Activated T-helper 2 cell treated with anti-CD3 and anti-CD28 coated beads, Interferon-gamma antibody, Interleukin-2, Interleukin-4, amounts not matched to agents 10 μg/mL and 5 μg/mL and 100 μg/mL, durations not matched to agents 14 hours and 24 hours and 36 hours (primary cell): ENCODE measurements at places on chromosomes 12 and 14. TPM values are rescaled to one million over a fixed set of nuclear protein-coding genes. Genes with fewer than 3 reads are reported as not detected.

FOXG1 gene
- not detected in 2 replicates for total RNA-seq

COX8C gene
- not detected in 2 replicates for total RNA-seq

CLEC14A gene
- total RNA-seq: not detected in 2 replicates

KCNH5 gene
- not detected in 2 replicates for total RNA-seq

PPFIBP1 gene
- total RNA-seq: 73.3 and 74.1 TPM in 2 replicates

SLC17A8 gene
- total RNA-seq: not detected in 2 replicates

KTN1 gene
- 135 and 137 TPM in 2 replicates for total RNA-seq

DIO2 gene
- total RNA-seq: not detected in 2 replicates

SERPINA1 gene
- total RNA-seq: 1.1 and 1.3 TPM in 2 replicates

BTBD6 gene
- total RNA-seq: 38.4 and 38.6 TPM in 2 replicates

GZMH gene
- total RNA-seq: 12.6 and 14.0 TPM in 2 replicates

SDR9C7 gene
- not detected in 2 replicates for total RNA-seq

RNASE7 gene
- total RNA-seq: not detected in 2 replicates

PTCSC3 gene
- total RNA-seq: not detected in 2 replicates

TAS2R43 gene
- total RNA-seq: 1.1 and 1.8 TPM in 2 replicates

PMCH gene
- total RNA-seq: 210 and 221 TPM in 2 replicates

ZNF384 gene
- 73.7 and 75.4 TPM in 2 replicates for total RNA-seq

GDF3 gene
- total RNA-seq: not detected in 2 replicates

MTA1 gene
- 170 and 172 TPM in 2 replicates for total RNA-seq

MYF5 gene
- not detected in 2 replicates for total RNA-seq

CMTM5 gene
- not detected in 2 replicates for total RNA-seq

SIX1 gene
- 0.30 and 0.48 TPM in 2 replicates for total RNA-seq

PPFIA2 gene
- not detected in 2 replicates for total RNA-seq

MYBPC1 gene
- not detected in 2 replicates for total RNA-seq

KIAA0586 gene
- 23.5 and 24.4 TPM in 2 replicates for total RNA-seq

CACNA2D4 gene
- total RNA-seq: 6.2 and 10.0 TPM in 2 replicates
